ENCODE measurements at places on chromosomes 3 and 15.

DNA sequence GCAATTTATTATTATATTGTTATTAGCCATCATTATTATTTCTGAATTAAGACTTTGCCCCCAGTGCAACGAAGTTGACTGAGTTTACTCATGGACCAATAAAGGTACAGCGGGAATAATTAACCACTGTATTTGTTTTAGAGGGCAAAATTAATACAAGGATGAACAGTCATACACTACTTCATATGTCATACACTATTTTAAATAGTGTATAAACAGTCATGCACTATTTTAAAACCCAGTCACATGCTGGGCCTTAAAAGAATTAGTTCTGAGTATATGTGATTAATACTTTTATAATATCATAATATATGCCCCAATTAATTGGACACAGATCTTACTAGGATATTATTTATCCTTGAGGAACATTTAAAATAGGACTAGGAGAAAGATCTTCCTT, 125.3 kb upstream of the NANOGP8 start:
- DNase-seq = no peak

DNA sequence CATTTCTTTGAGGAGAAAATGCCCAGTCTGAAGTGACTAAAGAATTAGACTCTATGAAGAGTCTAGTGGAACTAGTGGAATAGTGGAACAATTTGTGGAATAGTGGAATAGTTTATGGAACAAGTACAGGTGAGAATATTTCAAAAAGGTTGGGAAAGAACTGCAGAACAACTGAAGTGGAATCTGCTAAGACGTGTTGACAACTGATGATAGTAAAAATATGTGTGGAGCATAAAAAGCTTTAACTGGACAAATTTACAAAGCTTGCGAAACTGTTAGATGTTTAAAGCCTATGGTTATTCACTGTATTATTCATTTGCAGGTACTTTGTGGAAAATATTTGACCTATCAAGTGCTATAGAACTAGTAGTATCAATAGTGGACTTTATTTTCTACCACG, 164.5 kb downstream of the ADAMTS9 start:
- DNase-seq = no peak

- DNase-seq = no peak
Measured at GRCh38 chr3:195580744-195581443, 2.8 kb downstream of the APOD start.

GRCh38 chr3:87771337-87772192, 287.2 kb downstream of the CGGBP1 start:
- no peak for DNase-seq

DNA sequence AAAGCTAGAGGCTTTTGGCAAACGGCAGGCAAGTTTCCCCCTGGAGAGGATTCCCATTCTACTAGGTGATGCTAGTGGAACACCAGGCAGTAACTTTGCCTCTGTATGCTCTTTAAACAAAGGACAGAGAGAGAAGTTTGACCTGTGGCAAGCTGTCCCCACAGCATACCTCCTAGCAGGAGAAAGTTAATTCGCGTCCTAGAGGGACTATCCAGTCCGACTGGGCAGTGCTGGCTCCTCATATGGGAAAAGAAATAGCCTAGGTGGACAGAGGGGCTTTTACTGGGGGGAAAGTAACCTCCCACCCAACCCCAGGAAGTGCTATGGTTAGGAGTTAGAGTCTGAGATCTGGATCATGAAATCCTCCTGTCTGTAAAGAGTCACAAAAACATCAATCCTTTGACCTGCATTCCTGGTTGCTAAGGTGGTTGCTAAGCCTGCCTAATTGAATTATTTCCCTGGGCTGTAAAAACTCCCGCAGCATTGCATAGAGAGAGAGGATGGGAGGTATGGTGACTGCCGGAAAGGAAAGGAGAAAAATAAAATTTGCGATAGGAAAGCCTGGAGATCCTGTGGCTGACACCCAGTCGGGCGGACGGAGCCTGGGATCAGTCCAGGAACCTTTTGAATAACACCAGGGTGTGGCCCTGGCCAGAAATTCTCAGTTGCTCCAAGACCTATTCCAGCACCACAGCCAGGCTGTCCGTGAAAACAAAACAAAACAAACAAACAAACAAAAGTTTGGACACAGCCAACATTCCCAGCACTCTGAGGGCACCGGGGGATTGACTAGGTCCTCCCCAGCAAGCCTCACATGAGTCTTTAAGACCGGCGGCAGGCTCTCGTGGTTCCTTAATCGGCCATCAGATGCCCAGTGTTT, 67.7 kb upstream of the ATP11B start:
- no peak for DNase-seq

GRCh38 chr3:176906046-176906905, 291.0 kb downstream of the TBL1XR1 start:
- DNase-seq = no peak

- DNase-seq = no peak
Measured at GRCh38 chr3:160665784-160666526, 11.0 kb upstream of the ARL14 start.

DNA sequence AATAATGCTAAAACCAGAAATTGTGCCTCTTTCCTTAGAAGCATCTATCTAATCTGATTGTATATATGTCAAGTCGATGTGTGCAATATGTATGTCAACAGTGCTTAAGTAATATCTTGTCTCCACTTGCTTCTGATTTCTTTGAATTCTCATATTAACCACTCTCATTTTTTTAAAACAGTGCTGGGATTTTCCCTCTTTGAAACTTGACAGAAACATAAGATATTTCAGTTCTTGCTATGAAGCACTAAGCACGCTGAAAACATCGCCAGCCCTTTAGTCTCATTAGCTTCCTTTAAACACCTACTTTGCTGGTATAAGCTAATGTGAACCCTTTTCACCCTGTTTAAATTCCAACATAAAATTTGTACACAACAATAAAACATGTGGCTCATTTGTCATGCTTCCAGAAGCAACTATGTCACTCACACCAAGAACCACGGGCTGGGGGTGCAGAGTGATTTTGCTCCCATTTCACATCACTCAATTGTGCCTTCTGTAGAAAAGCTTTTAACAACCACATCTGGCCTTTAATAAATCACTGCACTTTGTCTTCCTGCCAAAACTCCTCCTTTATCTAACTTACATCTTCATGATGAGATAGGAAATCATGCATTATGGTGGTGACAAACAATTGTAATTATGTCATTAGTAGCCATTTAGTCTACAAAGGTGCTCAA, 185.2 kb downstream of the FOXP1 start:
- peak; percentile 17 for DNase-seq

DNA sequence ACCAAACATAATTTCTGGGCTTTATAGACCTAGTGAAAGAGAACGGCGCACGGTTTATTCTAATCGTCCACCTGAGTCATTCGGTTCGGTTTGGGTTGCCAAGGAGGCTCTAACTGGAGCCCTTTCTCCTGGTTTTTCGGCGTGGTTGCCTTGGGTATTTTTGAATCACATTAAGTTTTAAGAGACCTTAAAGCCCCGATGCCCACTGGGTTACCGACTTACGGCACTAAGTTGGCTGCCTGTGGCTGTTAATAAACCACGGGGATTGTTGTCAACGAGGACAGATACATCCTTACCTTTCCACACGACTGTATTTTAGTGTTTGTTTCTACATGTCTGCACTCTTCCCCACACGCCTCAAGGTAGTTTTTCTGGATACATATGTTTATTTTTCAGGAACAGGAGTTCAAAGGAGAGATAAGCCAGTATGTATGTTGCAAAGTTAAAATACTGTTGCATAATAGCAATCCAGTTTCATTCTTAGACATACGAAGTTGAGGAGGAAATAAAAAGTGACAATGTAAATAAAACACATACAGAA, 1.2 kb upstream of the ANP32A start:
- DNase-seq = no peak

GRCh38 chr3:20683910-20684309, 497.9 kb upstream of the SGO1 start:
- no peak for DNase-seq

DNA sequence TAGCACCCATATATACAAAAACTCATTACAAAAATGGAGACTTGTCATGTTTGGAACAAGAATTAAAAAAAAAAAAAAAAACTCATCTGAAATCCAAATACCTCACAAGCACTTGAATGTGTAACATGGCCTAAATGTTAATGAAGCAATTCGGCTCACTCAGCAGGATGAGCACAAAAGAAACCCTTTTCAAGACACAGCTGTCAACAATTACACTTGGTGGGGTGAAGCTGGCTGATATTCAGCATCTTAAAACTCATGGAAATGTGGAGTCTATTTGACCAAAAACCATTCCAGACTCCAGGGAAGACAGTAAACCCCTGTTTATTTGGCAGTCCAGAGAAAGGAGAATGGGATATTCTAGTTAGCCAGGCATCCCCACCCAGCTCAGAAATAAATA, 205.4 kb upstream of the TSC22D2 start:
- DNase-seq = no peak

GRCh38 chr3:47399531-47400270, 18.9 kb downstream of the PTPN23 start:
- DNase-seq = no peak

DNA sequence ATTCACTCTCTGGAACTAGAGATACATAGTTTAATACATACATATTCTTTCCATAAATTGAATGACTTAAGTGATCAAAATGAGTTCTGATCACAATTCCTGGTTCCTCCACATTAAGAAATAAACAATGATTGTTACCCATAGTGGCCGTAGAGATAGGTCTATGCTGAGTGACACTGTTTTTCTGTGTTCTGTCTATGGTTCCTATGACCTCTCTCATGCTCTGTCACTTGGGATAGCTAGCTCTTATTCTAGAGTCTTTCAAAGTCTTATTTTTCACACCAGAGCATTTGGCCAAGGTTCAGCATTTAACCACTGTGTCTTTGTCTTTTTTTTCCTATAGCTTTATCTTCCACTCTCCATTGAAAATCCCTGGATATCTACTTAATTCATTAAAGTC, 132.4 kb downstream of the GOLGA6L6 start:
- DNase-seq = no peak

DNA sequence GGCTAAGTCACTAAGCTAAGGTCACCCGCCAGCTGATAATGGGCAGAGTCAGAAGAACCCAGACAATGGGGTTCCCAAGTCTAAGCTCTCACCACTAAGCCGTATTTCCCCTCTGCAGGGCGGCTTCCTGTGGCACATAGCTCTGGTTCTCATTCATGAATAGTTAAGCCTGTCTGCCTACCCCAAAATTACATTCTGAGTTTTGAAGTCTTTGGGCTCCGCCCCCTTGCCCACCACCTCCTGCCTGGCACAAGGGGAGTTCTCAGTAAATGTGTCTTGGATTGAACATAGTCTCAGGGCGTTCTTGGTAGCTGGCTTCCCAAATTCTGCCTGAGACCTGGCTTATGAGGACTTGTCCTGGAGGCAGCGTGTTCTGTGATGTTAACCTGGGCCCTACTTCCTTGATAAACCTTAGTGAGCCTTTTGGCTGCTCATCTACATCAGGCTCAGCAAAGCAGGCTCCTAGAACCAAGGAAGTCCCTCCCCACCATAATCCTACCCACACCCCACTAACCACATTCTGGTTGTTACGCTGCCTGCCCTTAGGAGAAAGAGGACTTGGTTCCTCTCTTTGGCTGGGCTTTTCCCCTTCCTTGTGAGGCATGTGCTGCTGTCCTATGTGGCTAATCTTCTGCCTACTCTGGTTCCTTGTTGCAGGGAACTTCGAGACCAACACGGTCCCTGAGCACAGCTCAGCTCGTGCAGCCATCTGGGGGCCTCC, 54.9 kb downstream of the STARD5 start:
- DNase-seq = no peak

GRCh38 chr3:117898722-117899522, 1135.7 kb downstream of the IGSF11 start:
- no peak for DNase-seq

GRCh38 chr15:39180483-39180933, 400.4 kb upstream of the THBS1 start:
- DNase-seq = no peak

GRCh38 chr3:9676785-9677184, 26.8 kb upstream of the CPNE9 start:
- no peak for DNase-seq

DNA sequence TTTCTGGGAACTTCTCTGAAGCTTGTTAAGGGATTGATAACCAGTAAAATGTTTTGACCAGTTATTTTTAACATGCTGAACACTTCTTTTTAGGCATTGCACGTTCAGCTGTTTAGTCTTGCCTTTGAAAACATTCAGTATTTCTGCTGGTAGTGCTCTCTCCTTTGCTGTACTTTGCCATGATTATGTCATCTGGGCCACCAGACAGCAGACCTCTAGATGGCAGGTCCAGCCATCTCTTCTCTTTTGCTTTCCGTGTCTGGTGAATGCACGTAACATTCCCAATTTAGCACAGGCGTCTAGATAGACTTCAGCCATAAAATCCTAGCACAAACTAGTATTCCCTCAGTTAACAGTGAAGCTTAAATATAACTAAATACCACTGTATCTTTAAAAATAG, 57.8 kb downstream of the RAB7A start:
- no peak for DNase-seq

- no peak for DNase-seq
Measured at GRCh38 chr3:56314842-56315241, 153.4 kb downstream of the ERC2 start.

GRCh38 chr15:76152197-76152596, 92.4 kb downstream of the TMEM266 start:
- no peak for DNase-seq

GRCh38 chr15:64634576-64635498, 140.6 kb downstream of the RBPMS2 start:
- DNase-seq = peak; percentile 42

GRCh38 chr3:6132684-6133432, 728.1 kb upstream of the GRM7 start:
- no peak for DNase-seq

- no peak for DNase-seq
Measured at GRCh38 chr15:65423150-65423975, 616 bp upstream of the IGDCC4 start.

DNA sequence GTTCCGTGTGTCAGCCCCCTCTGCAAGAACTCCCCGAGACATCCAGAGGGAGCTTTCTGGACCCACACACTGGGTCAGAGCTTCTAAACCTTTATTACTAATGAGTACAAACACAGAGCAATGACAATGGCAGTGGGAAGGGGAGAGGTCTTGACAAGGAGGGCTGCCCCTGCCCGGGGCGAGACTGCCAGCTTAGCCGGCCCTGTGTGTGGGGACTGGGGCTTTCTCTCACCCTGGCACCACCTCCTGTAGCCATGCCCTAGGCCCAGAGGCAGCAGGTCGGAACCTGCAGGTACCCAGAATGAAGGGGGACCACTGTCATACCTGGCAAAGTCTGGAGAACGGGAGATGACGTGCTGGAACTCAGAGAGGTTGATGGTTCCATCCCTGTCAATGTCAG, 3.1 kb downstream of the CIB1 start:
- DNase-seq = no peak

- no peak for DNase-seq
Measured at GRCh38 chr15:60423537-60423936, 25.8 kb upstream of the ANXA2 start.

DNA sequence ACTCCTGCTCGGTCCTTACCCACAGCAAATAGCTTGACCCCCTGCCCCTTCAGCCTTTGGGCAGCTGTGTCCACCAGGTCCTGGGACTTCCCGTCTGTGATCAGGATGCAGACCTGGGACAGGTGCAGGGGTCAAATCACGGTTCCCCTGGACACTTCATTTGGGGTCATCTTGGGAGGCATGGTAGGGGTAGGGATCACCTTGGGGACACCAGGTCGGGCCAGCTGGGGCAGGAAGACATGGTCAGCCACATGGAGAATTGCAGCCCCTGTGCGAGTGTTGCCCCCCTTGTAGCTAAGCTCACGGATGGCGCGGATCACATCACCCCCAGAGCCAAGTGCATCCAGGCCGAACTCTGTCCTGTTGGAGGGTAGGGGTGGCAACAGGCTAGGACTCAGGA, 1.8 kb downstream of the COL7A1 start:
- DNase-seq = no peak

All from NCI-H1417 treated with DMSO at 0.1 percent for 48 hours (cell line).